Pancreas (tissue), 10 donors: ENCODE measurements at places on chromosomes 12 and 14.

GRCh38 chr12:113396200-113396599, 7.5 kb downstream of the SDS start:
- no peaks in the 10 kb centered on the region for H3K36me3 ChIP-seq
- H3K27me3 ChIP-seq = no peaks in the 10 kb centered on the region
- H3K4me3 ChIP-seq = no peak overlapping the region
- H3K4me1 ChIP-seq = no peaks in the 10 kb centered on the region
- H3K27ac ChIP-seq = no peak overlapping the region

DNA sequence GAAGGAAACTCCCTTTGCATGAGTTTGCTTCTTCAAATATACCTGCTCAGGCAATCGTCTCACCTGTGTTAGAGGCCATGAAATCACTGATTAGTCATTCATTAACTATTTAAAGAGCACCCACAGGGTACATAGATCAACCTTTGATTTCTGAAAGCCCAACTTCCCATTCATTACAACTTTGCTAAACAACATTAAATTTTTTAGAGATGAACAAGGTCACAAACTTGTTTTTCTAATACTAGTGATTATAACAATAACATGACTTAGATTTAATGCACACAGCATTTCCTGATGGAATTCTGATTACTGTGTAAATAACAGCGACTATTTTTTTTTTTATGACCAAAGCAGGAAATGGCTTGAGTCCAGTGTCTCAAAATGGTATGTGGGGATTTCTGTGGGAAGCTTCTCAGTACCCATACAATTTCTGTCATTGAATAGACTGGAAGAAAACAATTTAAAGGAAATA, 5.4 kb upstream of the ERO1A start:
- no peaks in the 10 kb centered on the region for H3K27me3 ChIP-seq
- H3K27ac ChIP-seq = peak overlapping the region; percentile 87
- DNase-seq = no peak
- no peaks in the 10 kb centered on the region for H3K36me3 ChIP-seq

GRCh38 chr14:93262446-93262845, 55.4 kb downstream of the UBR7 start:
- no peaks in the 10 kb centered on the region for H3K27me3 ChIP-seq
- H3K4me3 ChIP-seq = no peak overlapping the region
- H3K36me3 ChIP-seq = no peaks in the 10 kb centered on the region

GRCh38 chr12:569803-570434, 93.3 kb downstream of the NINJ2 start:
- H3K4me3 ChIP-seq = peak overlapping the region; percentile 43
- no peaks in the 10 kb centered on the region for H3K27me3 ChIP-seq
- peak; percentile 91 for DNase-seq
- peak overlapping the region; percentile 55 for H3K27ac ChIP-seq
- H3K4me1 ChIP-seq = no peaks in the 10 kb centered on the region

DNA sequence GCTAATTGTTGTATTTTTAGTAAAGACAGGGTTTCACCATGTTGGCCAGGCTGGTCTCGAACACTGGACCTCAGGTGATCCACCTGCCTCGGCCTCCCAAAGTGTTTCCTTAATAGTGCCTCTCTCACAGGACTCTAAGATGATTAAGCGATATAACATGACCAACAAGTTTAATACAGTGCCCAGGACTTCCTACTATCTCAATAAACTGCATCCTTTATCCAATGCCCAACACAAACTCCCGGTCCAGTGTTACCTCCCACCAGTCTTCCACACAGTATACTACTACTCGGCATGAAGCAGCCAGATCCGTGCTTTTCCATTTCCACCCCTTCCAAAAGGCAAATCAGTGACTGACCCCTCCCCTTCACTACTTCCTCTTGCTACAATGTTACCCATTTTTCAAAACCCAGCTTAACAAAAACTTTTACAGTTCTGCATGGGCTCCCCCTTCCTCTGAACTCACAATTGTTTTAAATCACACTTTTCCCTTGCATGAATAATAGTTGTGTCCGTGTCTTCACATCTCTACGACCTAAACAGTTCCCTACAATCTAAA, 900 bp downstream of the NOP2 start:
- DNase-seq = no peak
- H3K27me3 ChIP-seq = no peaks in the 10 kb centered on the region
- H3K36me3 ChIP-seq = peaks cover 16% of the 10 kb centered on the region
- H3K27ac ChIP-seq = no peak overlapping the region
- H3K4me1 ChIP-seq = peaks cover 5% of the 10 kb centered on the region

GRCh38 chr12:116284396-116284795, 6.9 kb upstream of the MED13L start:
- H3K4me1 ChIP-seq = no peaks in the 10 kb centered on the region
- H3K4me3 ChIP-seq = no peak overlapping the region
- no peaks in the 10 kb centered on the region for H3K27me3 ChIP-seq
- H3K36me3 ChIP-seq = no peaks in the 10 kb centered on the region

DNA sequence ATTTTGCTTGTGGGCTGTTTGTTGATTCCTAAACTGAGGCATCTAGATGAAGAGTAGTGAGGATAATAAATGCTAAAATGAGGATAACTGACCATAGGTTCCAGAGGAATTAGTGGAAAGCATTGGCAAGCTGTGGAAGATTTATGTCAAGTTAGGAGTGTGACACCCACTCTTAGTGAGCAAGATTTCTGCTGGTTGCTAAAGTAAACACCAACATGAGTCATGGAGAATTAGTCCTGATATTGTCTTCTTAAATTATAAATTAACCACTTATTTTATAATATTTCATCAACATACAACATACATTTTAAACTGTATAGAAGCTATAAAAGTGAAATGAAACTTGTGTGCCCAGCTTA, 328.2 kb downstream of the RPL10L start:
- no peaks in the 10 kb centered on the region for H3K4me1 ChIP-seq
- H3K4me3 ChIP-seq = no peak overlapping the region
- DNase-seq = no peak
- H3K27me3 ChIP-seq = no peaks in the 10 kb centered on the region
- no peak overlapping the region for H3K27ac ChIP-seq

- H3K36me3 ChIP-seq = no peaks in the 10 kb centered on the region
- H3K4me1 ChIP-seq = peaks cover 21% of the 10 kb centered on the region
- no peak overlapping the region for H3K4me3 ChIP-seq
- H3K27me3 ChIP-seq = no peaks in the 10 kb centered on the region
These were observed 299.8 kb upstream of the PRKD1 start for GRCh38 chr14:30227436-30227835.

- DNase-seq = no peak
- no peaks in the 10 kb centered on the region for H3K4me1 ChIP-seq
- no peaks in the 10 kb centered on the region for H3K27me3 ChIP-seq
- H3K27ac ChIP-seq = no peak overlapping the region
These were observed 346.3 kb downstream of the ETNK1 start for GRCh38 chr12:22971247-22971646.

DNA sequence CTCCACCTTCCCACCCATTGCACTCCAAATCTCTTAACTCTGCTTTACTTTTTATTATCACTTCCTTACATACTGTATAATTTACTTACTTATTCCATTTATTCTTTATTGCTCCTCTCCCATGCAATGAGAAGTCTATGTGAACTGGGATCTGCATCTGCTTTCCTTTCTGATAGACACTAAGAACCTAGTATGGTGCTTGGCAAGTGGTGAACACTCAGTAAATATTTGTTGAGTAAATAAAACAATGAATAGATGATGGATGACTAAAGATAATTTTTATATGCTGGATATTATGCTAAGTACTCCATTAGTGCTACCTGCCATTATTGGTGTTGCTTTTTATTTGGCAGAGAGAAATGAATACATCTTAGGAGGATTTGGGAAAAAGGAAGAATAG, 151.0 kb downstream of the TPH2 start:
- no peak for DNase-seq
- no peak overlapping the region for H3K4me3 ChIP-seq
- H3K36me3 ChIP-seq = no peaks in the 10 kb centered on the region
- peaks cover 4% of the 10 kb centered on the region for H3K4me1 ChIP-seq
- H3K27me3 ChIP-seq = no peaks in the 10 kb centered on the region

- peak overlapping the region; percentile 54 for H3K4me3 ChIP-seq
- peak; percentile 73 for DNase-seq
- H3K36me3 ChIP-seq = no peaks in the 10 kb centered on the region
- no peak overlapping the region for H3K27ac ChIP-seq
These were observed 1.1 kb downstream of the CNTN1 start for GRCh38 chr12:40693207-40693821.

- H3K27me3 ChIP-seq = no peaks in the 10 kb centered on the region
- no peak overlapping the region for H3K27ac ChIP-seq
- DNase-seq = no peak
These were observed 20.2 kb downstream of the TMX1 start for GRCh38 chr14:51260225-51260624.

GRCh38 chr14:33745163-33745562, 205.7 kb downstream of the EGLN3 start:
- no peak overlapping the region for H3K4me3 ChIP-seq
- no peaks in the 10 kb centered on the region for H3K36me3 ChIP-seq
- H3K27ac ChIP-seq = no peak overlapping the region
- DNase-seq = no peak
- no peaks in the 10 kb centered on the region for H3K4me1 ChIP-seq
- H3K27me3 ChIP-seq = no peaks in the 10 kb centered on the region

GRCh38 chr14:103568952-103569351, 6.2 kb downstream of the COA8 start:
- no peak overlapping the region for H3K27ac ChIP-seq
- no peak for DNase-seq
- H3K36me3 ChIP-seq = no peaks in the 10 kb centered on the region
- H3K4me1 ChIP-seq = no peaks in the 10 kb centered on the region
- no peaks in the 10 kb centered on the region for H3K27me3 ChIP-seq

DNA sequence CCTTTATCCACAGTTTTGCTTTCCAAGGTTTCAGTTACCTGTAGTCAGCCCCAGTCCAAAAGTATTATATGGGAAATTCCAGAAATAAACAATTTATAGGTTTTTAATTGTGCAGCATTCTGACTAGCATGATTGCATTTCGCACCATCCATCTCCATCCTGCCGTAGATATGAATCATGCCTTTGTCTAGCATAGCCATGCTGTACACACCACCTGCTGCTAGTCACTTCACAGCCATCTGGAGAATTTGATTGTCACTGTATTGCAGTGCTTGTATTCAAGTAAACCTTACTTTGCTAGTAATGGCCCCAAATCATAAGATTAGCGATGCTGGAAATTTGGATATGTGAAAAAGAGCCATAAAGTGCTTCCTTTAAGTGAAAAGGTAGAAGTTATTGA, 36.0 kb downstream of the MUCL1 start:
- H3K4me3 ChIP-seq = no peak overlapping the region
- no peaks in the 10 kb centered on the region for H3K27me3 ChIP-seq
- no peaks in the 10 kb centered on the region for H3K36me3 ChIP-seq
- no peak for DNase-seq

GRCh38 chr12:14769969-14770495, 33.2 kb downstream of the WBP11 start:
- peak overlapping the region; percentile 95 for H3K27ac ChIP-seq
- H3K4me3 ChIP-seq = peak overlapping the region; percentile 85
- H3K27me3 ChIP-seq = no peaks in the 10 kb centered on the region
- DNase-seq = peak; percentile 89

DNA sequence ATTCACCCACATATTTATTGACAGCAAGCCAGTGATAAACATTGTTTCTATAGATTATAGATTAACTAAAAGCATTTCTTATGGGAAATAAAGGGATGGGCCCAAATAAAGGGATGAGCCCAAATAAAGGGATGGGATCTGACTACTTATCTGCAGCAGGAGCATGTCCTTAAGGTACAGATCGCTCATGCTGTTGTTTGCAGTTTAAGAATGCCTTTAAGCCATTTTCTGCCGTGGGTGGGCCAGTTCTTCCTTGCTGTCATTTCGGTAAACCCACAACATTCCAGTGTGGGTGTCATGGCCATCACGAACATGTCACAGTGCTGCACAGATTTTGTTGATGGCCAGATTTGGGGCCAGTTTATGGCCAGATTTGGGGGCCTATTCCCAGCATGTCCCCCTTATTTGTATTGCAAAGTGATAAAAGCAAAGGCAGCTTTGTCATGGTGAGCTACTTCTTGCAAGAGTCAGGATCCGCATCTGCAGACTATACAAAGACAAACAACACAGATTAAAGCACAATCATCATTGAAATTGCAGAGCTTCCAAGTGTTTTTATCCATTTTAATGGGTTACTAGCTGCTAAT, 700.7 kb downstream of the LRFN5 start:
- H3K4me3 ChIP-seq = no peak overlapping the region
- no peak for DNase-seq
- no peaks in the 10 kb centered on the region for H3K36me3 ChIP-seq
- no peak overlapping the region for H3K27ac ChIP-seq
- H3K27me3 ChIP-seq = no peaks in the 10 kb centered on the region

- H3K27me3 ChIP-seq = no peaks in the 10 kb centered on the region
- H3K4me3 ChIP-seq = no peak overlapping the region
- no peak overlapping the region for H3K27ac ChIP-seq
- no peaks in the 10 kb centered on the region for H3K4me1 ChIP-seq
These were observed 16.6 kb upstream of the CCDC177 start for GRCh38 chr14:69591317-69591716.

- H3K4me1 ChIP-seq = no peaks in the 10 kb centered on the region
- no peaks in the 10 kb centered on the region for H3K36me3 ChIP-seq
- H3K27me3 ChIP-seq = no peaks in the 10 kb centered on the region
These were observed 24.5 kb downstream of the SLC17A8 start for GRCh38 chr12:100381379-100381778.

- no peak overlapping the region for H3K4me3 ChIP-seq
- no peaks in the 10 kb centered on the region for H3K4me1 ChIP-seq
- DNase-seq = no peak
- H3K36me3 ChIP-seq = no peaks in the 10 kb centered on the region
- no peaks in the 10 kb centered on the region for H3K27me3 ChIP-seq
These were observed 78.7 kb downstream of the FZD10 start for GRCh38 chr12:130240831-130241590.

DNA sequence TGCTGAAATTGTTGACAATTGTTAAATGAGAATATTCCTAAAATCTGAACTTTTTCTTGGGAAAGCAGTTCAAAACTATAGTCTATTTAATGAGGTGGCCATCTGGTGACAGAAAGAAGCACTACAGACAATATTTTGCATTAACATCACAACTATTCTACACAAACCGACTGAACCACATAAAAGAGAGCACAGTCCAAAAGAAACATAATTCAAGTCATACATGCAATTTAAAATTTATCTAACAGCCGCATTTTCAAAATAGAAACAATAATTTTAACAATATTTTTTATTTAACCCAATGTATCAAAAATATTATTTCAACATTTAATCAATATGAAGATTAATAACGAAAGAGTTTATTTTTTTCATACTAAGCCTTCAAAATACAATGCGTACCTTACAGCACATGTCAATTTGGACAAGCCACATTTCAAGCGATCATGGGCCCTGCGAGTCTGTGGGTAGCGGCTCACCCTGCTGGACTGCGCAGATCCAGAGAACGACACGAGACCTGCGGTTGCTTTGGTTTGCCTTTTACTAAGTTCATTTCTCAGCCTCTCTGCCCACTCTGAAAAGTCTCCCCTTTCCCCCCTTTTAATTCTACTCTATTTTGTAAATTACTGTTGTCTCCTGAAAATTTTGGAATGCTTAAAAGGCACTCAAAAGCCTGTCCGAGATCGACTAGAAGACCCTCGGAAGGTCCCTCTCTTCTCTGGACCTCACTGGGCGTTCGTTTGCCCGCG, 947 bp upstream of the LRRC9 start:
- no peak for DNase-seq
- H3K36me3 ChIP-seq = no peaks in the 10 kb centered on the region
- no peaks in the 10 kb centered on the region for H3K27me3 ChIP-seq
- peak overlapping the region; percentile 40 for H3K4me3 ChIP-seq
- H3K27ac ChIP-seq = no peak overlapping the region
